ENCODE measurements at places on chromosomes 3 and 15.

DNA sequence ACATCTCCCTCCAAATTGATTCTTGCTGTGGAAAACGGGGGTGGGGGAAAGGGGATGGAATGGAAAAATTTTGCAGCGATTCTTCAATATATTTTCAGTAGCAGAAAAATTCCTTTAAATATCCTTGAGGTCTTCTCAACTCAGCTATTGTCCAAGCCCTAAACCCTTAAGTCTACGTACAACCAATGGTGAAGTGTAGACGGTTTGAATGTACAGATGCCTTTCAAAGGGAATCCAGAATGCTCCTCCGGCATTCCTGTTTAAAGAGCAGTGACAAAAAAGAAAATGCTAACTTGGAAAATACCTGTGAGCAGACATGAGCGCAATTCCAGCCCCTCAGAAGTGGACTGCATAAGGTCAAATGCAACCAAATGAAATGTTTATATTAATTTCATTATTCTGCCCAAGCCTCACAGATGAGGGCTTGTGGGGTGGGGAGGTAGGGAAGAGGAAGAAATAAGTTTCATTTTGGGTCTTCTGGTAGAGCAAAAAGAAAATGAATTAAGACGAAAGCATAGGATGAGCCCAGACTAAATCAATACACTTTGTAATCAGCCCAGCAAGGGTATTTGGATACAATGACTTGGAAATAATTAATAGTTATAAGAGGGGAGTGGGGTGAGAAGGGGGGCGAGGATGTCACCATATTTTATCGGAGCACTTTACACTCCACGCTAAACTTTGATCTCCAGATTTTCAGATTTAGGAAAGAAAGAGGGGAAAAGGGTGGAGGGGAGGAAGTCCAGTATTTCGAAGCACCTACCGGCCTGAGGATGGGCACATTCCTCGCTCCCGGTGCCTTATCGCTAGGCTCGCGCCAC, 2.7 kb downstream of the FOXP1 start:
- DNase-seq, result no peak

DNA sequence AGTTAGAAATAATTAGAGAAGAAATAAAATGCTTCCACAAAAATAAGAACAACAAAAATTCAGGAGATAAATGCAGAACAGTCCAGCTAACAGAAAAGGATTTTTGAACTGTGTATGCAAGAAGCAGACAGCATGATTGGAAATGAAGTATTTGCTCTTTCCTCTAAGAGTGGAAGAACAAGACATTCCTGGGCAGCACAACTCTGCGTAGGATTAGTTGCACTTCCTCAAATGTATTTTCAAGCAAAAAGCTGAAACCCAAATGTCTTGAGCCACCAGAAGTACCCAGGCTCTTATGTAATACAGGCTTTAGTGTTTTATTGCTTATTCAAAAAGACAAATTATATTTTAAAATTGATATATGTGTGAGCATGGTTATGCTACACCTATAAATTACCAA, 127.2 kb downstream of the ZBTB20 start:
- DNase-seq, result no peak

- no peak for DNase-seq
Observed at GRCh38 chr3:133863911-133864310, 31.8 kb downstream of the RAB6B start.

GRCh38 chr15:40953713-40954074, 423 bp downstream of the CHAC1 start:
- DNase-seq, result no peak

DNA sequence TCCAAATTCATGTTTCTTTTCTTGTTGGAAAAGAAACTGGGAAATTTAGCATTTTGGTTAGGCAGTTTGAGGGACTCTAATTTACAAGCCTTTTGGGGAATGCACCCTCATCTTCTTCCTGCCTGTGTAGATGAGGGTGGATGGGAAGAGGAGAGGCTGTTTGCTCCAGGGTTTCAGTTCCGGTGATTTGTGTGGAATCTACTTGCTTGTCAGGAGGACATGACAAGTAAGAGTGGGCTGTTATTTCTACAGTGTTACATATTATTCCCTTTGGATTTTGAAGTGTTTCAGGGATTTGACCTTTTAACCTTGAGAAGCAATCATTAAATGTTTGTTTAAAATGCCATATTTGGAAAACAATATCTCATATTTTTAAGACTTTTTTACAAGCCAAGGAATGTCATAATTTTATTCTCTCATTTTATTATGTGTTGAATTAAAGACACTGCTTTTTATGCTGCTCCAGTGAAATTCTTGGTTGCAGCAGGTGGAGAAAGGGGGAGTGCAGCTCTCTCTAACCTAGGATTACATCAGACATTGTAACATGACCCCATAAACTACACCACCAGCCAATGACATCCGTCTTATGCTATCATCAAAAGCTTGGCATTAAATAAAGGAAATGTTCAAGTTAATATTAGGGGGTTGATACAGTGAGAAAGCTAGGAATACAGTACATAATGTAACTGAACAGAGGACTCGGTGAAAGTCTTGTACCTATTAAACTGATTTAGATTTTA, 30.2 kb downstream of the PLAAT1 start:
- DNase-seq, result no peak

- peak; percentile 31 for DNase-seq
Observed at GRCh38 chr3:106305882-106306435, 437.1 kb upstream of the CBLB start.

DNA sequence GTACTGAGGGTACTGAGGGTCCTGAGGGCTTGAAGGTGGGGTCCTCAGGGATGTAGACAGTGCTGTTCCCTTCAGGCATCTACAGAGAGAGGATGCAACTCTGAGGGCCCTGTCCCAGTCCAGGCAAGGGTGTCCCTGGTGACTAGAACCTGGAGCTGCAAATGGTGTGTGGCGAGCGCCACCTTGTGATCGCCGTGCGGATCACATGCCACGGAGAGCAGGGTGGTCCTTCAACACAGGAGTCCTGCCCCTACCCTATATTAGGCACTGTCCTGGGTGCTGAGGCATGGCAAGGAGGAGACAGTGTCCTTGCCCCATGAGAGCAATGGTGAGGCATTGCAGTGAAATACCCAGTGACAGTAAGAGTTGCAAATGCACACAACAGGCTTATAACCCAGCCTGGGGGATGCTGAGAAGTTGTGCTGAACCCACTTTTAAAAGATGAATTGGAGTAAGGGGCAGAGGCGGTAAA, 23.6 kb downstream of the RHCG start:
- no peak for DNase-seq

DNA sequence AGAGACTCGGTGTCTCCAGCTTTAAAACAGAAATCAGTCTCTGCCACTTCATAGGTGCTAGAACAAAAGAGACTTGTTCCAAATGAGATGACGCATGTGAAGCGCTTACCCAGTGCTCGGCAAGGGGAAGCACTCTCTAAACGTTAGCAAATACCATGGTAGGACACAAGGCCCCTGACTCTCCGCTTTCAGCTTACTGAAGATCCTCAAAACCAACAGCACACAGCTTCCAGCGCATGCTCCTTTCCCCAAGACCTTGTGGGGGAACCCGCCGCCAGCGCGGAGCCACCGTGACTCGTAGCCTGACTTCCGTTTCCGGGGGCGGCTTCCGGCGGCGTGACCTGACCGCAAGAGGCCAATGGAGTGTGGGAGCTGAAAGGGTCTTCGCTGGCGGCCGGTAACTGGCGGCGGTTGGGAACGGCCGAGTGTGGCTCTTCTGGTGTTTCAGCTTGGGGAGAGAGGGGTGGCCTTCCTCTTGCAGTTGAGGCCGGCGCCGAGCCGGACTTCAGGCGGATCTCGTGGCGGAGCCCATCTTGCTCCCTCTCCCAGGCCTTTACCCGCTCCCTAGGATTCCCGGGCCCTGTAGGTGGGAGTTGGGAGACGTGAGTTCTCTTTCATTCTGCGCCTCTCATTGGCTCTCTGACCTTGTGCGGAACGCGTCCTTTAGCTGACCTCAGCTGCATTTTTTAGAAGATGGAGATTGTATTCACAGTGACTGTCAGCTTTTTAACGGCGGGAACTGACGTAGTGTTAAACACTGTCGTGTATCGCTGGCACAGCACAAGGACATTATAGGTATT, at the start of gene THUMPD3:
TSS of gene THUMPD3 (plus strand) at position 324 of the 800 bp plus-strand sequence. CDS start 2,015 bp downstream, outside the sequence.
- peak; percentile 74 for DNase-seq

GRCh38 chr15:63971904-63972303, 74.4 kb downstream of the DAPK2 start:
- DNase-seq, result no peak

DNA sequence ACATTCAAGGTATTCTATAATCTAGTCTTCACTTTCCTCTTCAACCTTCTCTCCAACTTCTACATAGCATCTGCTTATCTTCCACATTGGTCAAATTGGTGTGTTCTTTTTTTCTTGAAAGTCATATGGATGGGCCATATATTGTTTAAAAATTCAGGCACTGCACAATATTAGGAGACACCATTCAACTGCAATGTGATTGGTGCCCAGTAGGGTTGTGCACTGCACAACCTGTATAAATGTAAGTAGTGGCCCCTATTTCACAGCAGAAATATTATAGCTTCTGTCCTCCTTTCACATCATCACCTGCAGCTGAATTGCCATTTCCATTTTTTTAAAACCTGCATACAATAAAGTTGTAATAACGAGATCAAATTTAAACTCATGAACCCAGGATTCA, 18.1 kb upstream of the GOLIM4 start:
- DNase-seq, result no peak

DNA sequence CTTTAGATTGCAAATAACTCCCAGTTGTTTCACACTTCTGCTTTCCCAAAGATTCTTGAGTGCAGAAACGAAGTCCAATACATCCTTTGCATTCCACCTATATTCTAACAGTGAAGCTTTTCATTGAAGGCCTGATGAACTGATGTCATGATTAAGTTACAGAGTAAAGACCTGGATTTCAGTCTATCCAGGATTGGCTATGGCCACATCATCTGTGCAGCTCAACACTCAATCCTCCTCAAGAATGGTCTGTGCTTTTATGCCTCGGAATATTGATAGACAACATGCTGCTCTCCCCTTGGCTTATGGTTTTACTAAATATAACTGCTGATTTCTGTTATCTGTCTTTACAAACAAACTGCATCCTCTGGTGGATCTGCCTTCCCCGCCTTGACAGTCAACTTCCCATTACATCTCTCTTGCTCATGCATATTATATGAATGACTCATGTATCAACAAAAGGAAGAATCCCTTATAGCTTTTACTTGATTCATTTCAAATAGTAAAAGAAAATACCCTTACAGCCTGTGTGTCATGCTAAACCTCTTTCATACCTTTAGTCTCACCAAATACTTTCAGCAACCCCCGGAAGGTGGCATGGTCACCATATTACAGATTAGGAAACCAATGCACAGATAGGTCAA, 59.5 kb downstream of the SCN11A start:
- peak; percentile 31 for DNase-seq

- DNase-seq, result no peak
Observed at GRCh38 chr15:89937365-89938350, 24.9 kb upstream of the ARPIN start.

- no peak for DNase-seq
Observed at GRCh38 chr3:4897765-4898453, 81.3 kb upstream of the BHLHE40 start.

GRCh38 chr3:14802381-14802731, 16.4 kb upstream of the FGD5 start:
- DNase-seq, result no peak

DNA sequence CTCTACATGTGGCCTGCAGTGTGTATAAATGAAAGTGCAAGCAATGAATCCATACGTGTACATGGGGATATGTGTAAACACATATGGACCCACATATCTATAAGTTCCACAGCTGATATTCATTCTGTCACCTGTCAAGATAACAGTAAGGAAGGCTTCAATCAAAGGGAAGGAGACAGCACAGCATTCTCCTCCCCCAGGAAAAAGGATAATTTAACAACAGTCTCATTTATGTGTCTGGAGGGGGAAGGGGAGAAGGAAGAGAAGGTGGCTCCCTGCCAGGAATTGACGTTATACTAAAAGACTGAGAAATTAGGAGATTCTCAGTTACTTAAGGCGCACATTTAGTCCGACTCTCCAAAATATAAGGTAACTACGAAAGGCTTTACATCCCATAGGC, 345.9 kb downstream of the FOXP1 start:
- DNase-seq, result no peak

GRCh38 chr3:23004971-23005370, 198.2 kb upstream of the UBE2E2 start:
- DNase-seq, result no peak

- DNase-seq, result no peak
Observed at GRCh38 chr3:30966896-30967295, 72.4 kb upstream of the GADL1 start.

DNA sequence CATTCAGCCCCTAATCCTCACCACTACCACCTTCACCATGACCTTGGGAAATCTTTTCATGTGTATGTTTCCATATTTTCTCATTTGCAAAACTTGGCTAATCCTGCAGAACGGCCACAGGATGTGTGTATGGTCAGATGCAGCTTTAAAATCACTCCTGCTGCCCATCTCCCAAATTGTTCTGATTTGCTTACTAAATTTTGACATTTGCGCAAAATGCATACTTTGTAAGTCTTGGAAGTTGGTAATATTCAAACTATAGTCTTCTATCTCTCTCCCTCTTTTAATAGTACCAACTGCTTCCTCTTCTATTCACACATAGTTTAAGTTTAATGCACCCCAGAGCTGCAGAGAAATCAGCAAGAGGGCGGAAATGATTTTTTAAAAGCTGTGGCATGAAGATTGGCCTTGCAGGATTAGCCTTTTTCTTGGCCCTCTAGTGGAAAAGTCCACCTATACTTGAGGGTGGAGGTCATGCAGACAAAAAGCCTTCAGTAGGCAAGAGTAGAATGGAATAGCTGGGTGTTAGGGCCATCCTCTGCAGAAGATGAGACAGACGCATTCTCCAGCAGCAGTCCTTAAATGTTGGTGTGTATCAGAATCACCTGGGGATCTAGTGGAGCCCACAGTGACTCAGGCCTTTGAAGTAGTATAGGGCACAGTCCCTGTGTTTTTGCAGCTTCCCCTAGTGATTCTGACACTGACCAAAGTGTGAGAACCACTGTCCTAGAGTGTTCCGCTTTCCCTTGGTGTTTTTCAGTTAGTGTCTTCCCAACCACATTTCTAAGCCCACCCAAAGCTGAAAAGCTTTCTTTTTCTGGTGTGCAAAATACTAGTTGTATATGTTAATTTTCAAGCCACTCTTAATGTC, 181.7 kb downstream of the CHST2 start:
- DNase-seq, result no peak

DNA sequence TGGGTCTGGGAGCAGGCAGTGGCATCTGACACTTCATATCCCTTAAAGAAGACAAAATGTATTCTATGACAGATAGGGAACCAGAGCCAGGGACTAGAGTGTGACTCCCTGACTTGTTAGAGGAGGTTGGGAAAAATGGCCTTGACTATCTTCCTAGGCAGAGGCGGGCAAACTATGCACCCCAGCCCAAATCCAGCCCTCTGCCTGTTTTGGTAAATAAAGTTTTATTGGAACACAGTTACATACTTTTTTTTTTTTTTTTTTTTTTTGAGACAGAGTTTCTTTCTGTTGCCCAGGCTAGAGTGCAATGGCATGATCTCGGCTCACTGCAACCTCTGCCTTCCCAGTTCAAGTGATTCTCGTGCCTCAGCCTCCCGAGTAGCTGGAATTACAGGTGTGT, 47.3 kb downstream of the QTRT2 start:
- DNase-seq, result no peak

DNA sequence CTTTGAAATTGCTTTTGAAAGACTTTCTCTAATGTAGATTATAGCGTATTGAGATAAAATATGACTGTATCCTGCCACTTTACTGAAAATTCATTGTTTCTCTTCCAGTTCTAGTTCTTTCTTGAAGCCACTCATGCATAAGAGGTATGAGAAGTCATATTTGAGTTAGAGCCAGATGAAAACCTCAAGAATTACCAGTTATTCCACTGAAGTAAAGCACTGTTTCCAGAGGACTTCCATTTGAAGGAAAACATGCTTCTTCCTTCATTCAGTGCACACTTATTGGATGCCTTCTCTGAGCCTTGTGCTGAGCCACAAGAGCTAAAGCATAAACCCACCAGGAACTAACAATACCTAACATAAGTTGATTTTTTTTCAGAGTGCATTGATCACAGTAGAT, 513.4 kb downstream of the ZNF385D start:
- DNase-seq, result no peak
